ENCODE measurements at places on chromosomes 6 and 20.

DNA sequence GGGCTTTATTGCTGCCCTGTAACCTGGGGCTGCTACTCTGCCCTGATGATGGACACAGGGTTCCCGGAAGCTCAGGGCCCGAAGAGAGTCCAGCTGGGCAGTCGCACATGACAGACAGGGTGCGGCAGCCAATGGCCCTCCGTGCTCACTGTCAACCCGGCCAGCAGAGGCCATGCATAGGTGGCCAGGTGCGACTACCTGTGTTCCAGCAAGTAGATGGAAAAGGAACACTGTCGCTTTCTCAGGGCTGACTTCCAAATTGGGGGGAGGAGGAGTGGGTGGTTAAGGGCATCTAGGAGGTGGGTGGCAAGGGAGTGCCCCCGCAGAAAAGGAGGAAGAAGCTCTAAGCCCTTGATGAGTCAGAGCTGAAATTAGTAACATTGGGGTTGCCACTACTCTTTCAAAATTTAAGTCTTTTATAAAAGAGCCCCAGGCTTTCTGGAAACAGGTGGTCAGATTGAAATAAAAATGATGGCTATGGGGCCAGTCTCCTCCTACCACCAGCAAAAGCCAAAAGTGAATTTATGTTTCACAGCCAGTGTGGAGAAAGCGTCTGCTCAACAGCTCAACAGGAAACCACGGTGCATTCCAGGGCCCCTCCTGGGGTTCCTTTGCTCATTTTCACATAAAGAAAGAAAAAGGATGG lies 2.3 kb upstream of the RAMACL start:
- no peak for DNase-seq

DNA sequence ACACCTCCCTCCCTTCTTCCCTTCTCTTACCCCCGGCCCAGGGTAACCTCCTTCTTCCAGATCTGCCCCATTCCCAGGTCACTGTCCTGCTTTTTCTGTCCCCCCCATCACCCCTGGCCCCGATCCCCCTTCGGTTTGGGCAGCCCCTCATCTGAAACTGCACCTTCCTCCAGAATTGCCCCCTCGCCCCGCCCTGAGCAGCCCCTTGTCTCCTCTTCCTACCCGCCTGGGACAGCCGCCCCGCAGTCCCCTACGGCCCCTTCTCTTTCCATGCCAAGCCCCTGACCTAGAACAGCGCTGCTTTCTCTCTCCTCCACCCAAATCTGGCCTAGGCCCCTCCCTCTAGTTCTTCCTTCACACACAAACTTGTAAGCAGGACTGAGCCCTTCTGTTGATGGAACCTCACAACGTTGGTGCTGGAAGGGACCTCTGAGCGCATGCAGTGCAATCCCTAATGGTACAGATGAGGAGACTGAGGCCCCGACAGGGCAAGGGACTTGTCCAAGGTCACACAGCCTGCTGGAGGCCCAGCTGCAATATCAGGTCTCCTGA lies 630 bp downstream of the PPP2R5D start:
- DNase-seq, result no peak

DNA sequence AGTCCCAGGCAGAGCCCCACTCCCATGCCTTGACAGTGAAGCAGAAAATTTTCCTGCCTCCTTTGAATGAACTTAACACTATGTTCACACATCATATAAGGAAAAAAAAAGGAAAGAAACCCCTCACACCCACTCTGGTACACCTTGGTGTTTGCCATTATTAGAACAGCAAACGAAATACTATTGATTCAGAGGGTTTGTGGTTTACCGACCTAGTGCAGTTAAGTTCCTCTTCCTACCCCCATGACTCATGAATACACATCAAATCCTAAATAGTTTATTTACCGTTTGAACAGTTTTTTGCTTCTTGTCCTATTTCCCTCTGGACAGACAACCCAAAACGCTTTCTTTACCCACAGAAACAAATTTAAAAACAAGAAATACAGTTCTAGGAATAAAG lies 237.7 kb downstream of the FOXA2 start:
- no peak for DNase-seq

- no peak for DNase-seq
These were observed 185.1 kb downstream of the COL19A1 start for GRCh38 chr6:70051197-70052124.

DNA sequence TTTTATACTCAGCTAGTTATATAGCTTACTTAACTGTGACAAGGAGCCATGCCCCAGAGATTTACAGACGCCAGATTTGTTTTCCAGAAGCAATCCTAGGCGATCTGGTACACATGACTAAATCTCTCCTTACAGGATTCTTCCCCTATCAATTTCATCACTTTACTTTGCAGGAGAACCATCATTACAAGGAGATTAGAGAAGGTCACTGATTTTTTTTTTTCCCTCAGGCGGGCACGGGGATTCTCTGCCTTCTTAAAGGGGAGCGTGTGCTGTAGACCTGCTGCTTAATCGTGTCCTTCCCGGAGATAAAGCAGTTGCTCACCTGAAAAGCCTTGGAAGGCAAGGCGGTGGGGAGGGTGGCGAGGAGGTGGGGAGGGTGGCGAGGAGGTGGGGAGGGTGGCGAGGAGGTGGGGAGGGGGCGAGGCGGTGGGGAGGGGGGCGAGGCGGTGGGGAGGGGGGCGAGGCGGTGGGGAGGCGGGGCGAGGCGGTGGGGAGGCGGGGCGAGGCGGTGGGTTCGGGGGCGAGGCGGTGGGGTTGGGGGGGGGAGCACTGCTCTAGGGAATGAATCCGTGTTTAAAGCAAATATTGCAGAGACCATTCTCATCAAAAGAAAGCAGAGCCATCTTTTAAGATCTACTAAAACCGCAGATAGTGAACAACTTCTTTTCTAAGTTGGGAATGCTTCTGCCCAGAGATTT lies 14.3 kb upstream of the MRAP2 start:
- DNase-seq, result no peak

GRCh38 chr6:55578537-55579363 lies at the start of gene HMGCLL1:
HMGCLL1 (minus strand) TSS chr6:55579192; CDS start chr6:55579055, 137 bp downstream.
- no peak for DNase-seq
